ENCODE measurements at places on chromosomes 12 and 14.
A peak's percentile ranks its signal among the peaks of the same experiment; 100 is the strongest.

DNA sequence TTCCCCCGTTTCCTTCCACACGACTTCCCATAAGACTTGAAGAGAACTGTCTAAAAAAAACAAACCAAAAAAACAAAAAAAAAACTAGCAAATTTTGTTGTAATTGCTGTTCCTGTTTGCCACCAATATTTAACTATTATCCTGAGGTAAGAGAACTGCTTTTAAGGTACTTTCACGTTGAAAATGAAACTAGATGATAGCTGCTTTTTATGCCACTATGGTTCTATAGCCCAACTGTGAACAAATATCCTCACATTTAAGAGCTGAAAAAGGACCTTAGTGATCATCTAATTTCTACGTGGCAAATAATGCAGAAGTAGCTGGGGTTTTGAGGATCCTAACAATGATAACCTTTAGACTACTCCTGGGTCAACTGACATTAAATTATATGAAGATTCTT lies 98.6 kb downstream of the TAOK3 start:
- DNase-seq = no peak

- DNase-seq = no peak
Observed at GRCh38 chr14:24253936-24254335, 9.0 kb downstream of the TGM1 start.

GRCh38 chr14:39841088-39841487 lies 408.9 kb upstream of the FBXO33 start:
- no peak for DNase-seq

DNA sequence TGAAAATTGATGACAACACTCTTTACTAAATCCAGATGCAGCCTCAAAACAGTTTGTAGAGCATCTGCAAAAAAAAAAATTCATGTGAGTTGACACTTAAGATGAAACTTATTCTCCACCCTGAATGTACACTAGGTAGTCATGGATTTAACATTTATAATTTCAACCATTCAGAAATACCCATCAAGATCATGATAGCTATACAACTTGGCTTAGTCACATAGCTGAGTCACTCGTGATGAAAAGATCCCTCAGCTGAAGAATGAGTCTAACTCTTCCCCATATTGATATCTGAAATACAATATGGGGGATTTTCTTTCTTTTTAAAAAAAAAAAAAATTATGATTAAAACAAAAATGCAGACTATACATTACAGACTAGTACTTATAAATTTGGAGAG lies 104.8 kb upstream of the PLEKHG7 start:
- peak; percentile 64 for DNase-seq

GRCh38 chr12:1502831-1503230 lies 91.5 kb downstream of the FBXL14 start:
- DNase-seq = no peak

DNA sequence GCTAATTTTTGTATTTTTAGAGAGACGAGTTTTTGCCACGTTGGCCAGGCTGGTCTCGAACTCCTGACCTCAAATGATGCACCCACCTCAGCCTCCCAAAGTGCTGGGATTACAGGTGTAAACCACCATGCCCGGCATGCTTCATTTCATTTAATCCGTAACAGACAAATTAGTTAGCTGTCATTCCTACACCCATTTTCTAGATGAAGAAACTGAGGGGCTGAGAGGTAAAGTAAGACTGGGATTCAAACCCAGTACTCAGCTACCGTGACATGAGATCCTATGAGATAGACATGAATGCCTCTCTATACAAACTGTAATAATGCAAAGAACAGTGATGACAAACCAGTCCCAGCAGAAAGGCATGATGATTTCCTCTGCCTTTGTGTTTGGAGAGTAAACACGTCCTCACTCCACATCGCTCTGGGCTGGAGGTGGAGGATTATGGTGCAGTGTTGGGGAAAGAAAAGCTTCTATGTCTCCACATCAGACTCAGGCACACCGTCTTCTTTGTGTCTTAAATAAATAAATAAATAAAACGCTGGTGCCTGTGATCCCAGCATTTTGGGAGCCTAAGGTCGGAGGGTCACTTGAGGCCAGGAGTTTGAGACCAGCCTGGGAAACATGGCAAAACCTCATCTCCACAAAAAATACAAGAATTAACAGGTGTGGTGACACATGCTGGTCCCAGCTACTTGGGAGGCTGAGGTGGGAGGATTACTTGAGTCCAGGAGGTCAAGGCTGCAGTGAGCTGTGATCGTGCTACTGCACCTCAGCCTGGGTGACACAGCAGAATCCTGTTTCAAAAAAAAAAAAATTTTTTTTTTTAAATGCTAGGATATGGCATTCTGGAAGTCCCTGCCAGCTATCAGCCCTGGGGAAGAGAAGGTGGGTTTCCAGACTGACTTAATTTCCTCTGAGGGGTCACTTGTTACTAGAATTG lies 10.5 kb downstream of the VSX2 start:
- no peak for DNase-seq

DNA sequence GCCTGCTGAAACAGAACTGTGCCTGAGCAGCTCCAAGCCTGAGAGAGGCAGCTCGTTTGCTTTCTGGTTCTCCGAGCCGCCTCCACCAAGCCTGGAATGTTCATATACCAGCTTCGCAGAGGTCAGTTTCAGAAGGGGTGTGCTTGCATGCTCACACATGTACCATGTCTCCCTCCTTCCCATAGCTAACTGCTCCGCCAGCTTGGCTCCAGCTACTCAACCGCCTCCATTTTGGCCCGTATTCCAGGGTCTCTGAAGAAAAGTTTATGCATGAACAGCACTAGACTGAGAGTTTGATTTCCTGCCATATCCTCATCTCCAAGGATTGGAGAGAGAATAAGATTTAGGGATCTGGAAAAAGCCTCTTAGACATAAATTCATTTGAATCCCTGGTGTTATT lies 103.7 kb downstream of the SMOC1 start:
- no peak for DNase-seq

DNA sequence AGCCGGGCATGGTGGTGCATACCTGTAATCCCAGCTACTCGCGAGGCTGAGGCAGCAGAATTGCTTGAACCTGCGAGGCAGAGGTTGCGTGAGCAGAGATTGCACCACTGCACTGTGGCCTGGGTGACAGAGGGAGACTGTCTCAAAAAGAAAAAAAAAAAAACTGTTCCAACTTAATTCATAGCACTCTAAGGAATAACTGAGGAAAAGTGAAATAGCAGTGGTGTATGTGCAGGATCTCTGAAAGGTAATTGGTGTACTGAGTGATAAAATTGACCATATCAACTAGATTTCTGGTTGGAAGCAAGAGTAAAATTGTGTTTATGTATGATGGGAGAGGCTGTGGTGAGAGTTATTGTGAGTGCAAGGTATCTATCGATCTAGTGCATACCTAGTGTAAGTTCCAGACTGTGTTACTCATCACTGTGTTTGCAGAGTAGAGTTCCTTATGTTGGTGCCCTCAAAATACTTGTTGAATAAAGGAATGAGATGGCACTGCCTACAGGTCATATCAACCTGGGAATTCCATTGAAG lies 6.3 kb downstream of the CAND1 start:
- peak; percentile 22 for DNase-seq

DNA sequence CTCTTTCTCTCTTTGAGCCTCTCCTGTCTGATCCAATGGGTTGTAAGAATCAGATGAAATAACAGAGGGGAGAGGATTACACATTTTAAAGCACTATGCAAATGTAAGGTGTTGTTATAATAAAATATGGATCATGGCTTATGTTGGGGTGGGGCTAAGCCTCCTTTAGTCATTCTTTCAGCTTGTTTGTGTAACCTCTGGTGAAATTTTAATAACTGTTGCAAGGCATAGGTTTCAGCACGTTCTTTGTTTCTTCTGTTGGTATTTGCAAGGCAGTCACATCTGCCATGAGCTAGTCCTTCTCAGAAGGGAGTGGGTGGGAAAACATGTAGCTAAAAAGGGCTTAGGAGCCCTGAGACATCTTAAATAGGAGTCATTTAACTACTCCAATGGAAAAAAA lies 74.8 kb upstream of the FRMD6 start:
- peak; percentile 49 for DNase-seq

DNA sequence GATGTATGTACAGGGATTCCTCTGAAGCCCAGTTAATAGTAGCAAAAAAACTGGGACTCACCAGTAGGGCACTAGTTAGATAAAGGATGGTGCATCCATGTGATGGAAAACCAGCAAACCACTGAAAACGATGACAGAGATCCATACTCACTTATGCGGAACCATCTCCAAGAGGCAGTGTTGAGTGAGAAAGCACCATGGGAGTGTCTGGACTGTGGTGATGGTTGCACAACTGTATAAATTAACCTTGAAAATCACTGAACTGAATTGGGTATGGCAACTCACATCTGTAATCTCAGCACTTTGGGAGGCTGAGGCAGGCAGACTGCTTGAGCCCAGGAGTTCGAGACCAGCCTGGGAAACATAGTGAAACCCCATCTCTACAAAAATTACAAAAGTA lies 53.6 kb upstream of the ZFP36L1 start:
- DNase-seq = no peak

GRCh38 chr14:24329736-24330135 lies 5.1 kb downstream of the ADCY4 start:
- no peak for DNase-seq

Data from EH (cell line).